ENCODE measurements at places on chromosomes 3 and 15.

DNA sequence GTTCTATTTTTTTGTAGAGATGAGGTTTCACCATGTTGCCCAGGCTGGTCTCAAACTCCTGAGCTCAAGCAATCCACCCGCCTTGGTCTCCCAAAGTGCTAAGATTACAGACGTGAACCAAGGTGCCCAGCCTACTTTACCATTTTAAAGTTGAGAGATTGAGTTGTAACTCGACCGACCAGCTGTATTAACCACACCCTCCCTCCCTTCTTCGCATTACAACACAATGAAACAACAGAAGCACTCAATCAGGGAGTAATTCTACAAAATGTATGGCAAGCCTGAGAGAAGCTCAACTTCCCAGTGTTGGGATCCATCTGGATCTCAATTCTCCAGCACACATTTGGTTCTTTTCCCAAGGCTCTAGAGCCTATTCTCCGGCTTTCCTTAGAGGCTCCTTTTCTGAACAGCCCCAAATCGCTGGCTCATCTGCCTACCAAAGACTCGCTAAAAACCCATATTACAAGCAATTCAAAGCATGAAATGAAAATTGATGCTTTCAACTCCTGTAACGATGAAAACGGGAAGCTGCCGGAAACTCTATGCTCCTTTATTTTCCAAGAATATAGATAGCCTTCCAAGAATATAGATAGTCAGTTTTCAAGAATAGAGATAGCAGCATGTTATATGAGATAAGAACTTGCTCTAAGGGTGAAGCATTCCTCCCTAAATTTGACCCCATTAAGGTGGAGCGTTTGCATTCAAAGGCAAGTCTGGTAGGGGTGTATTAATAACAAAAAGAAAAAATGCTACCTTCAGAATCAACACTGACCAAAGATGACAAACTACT, 450.9 kb downstream of the MAGI1 start:
- DNase-seq, result no peak

GRCh38 chr15:59372352-59373211, at the start of gene MYO1E:
Gene MYO1E, minus strand, starts transcription at chr15:59372871. Its CDS starts 371 bp downstream, at chr15:59372500.
- DNase-seq, result peak; percentile 98

DNA sequence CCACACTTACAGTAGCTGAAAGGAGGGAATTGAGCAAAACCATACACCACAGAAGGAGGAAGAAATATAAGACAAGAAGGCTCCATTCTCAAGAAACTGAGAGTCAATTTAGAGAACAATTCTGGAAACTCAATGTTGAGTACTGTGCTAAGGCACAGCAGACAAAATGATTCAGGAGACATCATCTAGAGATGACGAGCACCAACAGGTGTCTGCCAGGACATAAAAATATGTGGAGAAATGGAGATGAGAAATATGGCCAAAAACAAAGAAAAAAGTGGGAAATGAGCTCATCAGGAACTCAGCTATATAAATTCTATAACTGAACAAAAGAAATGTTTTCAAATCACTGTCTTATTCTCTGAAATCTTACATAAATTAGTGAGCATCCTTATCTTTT, 343.7 kb downstream of the ERC2 start:
- DNase-seq, result no peak

- no peak for DNase-seq
Measured at GRCh38 chr3:124648551-124648950, 81.7 kb upstream of the UMPS start.

GRCh38 chr15:81296673-81297072, 27.3 kb downstream of the STARD5 start:
- no peak for DNase-seq

- no peak for DNase-seq
Measured at GRCh38 chr15:42373936-42374335, 14.6 kb downstream of the CAPN3 start.

DNA sequence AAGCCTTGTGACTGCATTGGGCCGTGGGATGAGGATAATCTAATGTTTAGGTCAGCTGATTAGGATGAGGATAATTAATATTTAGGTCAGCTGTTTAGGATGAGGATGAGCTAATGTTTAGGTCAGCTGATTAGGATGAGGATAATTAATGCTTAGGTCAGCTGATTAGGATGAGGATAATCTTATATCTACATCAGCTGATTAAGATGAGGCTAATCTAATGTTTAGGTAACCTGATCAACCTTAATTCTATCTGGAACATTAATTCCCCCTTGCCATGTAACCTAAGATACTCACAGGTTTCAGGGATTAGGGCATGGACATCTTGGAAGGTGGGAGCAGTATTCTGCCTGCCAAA, 362.8 kb downstream of the ULK4 start:
- no peak for DNase-seq

- DNase-seq, result peak; percentile 16
Measured at GRCh38 chr3:107676469-107677309, 153.9 kb downstream of the BBX start.

DNA sequence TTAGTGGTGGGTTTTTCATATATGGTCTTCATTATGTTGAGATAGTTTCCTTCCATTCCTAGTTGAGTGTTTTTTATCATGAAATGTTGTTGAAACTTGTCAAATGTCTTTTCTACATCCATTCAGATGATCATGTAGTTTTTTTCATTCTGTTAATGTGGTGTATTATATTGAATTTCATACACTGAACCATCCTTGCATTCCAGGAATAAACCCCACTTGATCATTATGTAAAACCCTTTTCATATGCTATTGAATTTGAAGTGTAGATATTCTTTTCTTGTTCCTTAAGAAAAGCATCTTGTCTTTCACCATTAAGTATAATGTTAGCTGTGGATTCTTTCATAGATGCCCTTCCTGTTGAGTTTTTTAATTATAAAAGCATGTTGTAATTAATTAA, 42.9 kb downstream of the PIAS1 start:
- no peak for DNase-seq

- no peak for DNase-seq
Measured at GRCh38 chr3:194569252-194569651, 64.0 kb downstream of the TMEM44 start.

DNA sequence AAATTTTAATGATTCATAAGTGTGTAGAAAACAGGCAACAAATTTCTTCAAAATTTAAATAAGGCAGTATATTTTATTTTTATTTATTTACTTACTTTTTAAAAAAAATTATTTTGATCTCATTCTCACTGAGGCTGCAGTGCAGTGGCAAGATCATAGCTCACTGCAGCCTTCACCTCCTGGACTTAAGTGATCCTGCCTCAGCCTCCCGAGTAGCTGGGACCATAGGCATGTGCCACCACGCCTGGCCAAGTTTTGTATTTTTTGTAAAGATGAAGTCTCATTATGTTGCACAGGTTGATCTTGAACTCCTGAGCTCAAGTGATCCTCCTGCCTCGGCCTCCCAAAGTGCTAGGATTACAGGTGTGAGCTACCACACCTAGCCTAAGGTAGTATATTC, 61.2 kb upstream of the XRN1 start:
- DNase-seq, result no peak

DNA sequence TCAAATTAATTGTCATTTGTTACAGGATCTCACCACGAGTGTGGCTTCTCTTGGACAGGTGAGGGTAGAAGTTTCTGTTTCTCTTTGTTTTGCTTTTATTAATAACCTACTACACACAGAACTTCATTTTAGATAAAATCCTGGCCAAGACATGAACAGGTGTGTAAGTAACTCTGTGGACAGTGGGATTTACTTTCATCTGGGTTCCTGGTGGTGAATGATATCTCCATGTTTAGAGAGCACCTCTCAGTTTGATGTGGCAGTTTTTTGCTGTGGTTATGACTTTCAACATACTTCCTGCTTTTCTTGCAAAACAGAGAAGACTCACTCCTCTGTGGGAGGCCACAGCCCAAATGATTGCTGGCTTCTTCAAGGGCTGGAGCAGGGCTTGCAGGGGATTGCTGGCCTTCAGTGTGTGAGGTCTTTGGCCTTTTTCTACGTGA, 71.1 kb upstream of the XCR1 start:
- DNase-seq, result no peak

- DNase-seq, result no peak
Measured at GRCh38 chr3:20043396-20043795, 3.1 kb downstream of the KAT2B start.

DNA sequence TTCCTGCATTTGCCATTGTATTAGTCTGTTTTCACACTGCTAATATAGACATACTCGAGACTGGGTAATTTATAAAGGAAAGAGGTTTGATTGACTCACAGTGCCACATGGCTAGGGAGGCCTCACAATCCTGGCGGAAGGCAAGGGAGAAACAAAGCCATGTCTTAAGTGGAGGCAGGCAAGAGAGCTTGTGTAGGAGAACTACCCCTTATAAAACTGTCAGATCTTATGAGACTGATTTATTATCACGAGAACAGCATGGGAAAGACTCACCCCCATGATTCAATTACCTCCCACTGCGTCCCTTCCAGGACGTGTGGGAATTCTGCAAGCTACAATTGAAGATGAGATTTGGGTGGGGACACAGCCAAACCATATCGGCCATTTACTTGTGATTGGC, 27.8 kb downstream of the YEATS2 start:
- no peak for DNase-seq

GRCh38 chr3:104521606-104522336, 844.9 kb upstream of the ALCAM start:
- DNase-seq, result no peak

DNA sequence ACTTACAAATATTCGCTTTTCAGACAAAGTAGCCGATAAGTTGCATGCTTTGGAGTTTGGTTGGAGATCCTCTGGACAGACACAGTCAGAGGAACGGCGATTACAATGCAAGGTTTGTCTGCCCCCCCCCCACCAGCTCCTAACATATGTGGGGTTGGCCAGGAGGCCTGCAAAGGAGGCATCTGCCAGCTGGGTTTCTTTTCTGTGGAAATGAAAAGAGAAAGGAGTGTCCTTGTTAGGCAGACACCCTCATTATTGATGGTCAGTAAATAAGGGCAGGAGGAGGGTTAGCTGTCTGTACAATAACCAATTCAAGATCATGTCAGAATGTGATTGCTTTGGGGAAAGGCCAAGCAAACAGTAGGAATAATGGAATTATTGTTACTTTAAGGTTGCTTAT, 49.1 kb downstream of the TLNRD1 start:
- DNase-seq, result no peak

GRCh38 chr15:67559158-67559557, 16.7 kb downstream of the MAP2K5 start:
- DNase-seq, result no peak

GRCh38 chr3:111871809-111872623, 13.0 kb downstream of the PHLDB2 start:
- no peak for DNase-seq

DNA sequence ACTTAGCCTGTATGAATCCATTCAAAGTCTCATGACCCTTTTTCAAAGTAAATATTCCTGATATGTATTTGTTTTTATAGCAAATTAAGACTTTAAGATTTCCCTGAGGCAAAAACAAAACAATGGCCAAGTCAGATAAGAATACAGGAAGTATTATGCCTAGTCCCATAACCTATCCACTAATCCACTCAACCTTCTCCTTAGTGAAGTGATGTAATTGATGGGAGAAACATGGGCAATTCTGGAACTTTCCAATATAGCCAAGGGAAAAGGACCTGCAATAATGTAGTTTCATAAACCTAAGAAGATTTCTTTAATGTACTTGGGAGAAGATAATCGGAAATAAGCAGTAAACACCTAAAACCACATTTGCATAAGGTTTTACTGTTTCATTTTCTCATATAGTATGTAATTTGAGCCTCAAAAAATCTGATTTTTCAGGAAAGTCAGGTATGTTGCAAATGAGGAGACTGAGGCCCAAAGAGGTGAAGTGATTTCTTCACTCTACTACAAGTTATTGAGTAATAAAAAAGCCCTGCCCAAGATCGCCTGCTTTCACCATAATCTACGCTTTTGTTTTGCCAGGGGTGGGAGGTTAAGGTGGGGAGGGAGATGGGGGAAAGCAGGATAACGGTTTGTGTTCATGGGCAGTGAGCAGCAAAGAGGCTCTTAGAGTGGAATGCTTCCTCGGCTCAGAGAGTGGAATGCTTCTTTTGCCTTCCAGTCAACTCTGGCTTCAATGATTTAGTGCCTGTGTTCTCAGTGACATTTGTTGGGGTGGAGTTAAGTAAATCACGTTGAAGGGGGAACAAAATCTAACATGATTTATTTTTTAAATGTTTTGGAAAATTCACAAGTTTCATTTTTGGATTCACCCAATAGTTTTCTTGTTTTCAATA, 95.0 kb upstream of the FNDC3B start:
- no peak for DNase-seq

GRCh38 chr3:194598771-194599557, 34.3 kb downstream of the TMEM44 start:
- DNase-seq, result no peak

DNA sequence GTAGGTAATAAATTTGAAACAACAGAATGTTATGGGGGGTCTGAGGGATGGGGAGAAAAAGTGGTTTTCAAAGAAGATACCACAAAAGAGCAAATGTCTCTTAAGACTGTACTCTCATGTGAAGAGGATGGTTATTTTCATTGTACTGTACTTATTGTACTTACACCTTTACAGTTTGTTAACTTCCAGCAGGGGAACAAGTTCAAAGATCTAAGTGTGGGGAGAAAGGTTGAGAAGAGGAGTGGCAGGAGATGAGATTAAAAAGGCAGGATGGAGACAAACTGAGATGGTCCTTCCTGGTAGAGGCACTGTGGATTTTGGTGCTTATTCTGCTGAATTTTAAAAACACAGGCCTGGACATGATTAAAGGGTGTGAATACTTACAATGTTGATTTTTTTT, 5.4 kb upstream of the ZCWPW2 start:
- no peak for DNase-seq

- DNase-seq, result no peak
Measured at GRCh38 chr15:22253676-22254408, 173.5 kb downstream of the OR4M2 start.
